ENCODE measurements at places on chromosomes 4 and X.

DNA sequence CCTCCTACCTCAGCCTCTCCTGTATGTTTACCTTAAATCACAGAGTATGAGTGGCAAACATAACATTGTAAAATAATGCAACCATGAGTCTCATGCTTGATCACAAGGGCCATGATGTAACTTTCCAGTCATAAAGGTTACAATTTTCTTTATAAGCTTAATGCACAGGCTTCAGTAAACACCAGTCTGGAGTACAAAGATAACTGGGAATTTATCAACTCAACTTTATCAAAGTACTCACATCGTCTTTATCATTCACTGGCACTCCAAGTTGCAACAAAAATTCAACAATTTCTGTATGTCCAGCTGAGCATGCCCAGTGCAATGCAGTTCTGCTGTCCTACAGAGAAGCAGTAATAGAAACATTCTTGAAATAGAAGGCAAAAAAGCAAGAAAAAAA is 2.8 kb downstream of the PSMD10 start:
- DNase-seq: no peak

DNA sequence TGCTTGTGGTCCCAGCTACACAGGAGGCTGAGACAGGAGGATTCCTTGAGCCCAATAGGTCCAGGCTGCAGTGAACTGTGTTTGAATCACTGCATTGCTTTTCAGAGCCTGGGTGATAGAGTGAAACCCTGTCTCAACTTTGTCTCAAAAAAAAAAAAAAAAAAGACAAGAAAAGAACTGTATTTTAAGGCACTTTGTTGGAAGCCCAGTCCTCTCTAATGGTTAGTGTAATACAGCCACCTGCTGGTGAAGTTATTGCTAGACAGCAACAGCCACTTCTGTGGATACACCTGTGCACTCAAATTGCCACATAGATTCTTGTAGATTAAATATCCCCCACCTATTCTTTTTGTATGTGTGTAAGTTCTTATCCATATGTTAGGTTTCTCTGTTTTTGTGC is 10.1 kb upstream of the FGG start:
- DNase-seq: no peak

GRCh38 chr4:135277980-135278315 is 1076.4 kb upstream of the PABPC4L start:
- no peak for DNase-seq

DNA sequence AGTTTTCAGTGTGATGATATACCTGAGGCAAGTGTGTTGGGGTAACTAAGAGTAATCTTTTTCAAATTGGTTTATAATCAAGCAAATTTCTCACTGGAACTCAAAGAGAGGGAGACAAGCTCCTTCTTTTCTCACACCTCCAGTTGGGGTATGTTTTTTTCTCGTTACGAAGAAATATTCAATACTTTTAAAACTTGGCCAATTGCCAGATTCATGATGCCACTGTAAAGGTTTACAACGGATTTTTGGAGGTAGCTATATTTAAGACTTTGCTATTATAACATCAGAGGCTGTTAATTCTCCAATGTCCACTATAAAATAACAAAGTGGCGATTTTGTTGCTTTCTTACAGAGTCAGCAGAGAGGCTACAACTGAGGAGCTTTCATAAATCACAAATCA is 49.2 kb upstream of the ATP8A1 start:
- no peak for DNase-seq

GRCh38 chr4:94537921-94538628 is 86.3 kb downstream of the PDLIM5 start:
- no peak for DNase-seq

DNA sequence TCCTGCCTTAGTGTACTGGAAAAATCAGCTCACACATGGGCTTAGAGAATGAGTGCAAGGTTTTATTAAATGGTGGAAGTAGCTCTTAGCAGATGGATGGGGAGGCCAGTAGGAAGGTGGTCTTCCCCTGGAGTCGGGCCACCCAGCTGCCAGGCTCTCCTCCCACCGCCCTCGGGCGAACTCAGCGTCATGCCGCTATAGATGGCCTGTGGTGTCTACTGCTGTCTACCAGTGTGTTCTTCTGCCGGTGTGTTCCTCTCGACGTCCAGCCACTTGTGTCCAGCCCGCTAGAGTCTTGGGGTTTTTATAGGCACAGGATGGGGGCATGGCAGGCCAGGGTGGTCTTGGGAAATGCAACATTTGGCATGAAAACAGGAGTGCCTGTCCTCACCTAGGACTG is 198.7 kb upstream of the NDST3 start:
- DNase-seq: no peak

DNA sequence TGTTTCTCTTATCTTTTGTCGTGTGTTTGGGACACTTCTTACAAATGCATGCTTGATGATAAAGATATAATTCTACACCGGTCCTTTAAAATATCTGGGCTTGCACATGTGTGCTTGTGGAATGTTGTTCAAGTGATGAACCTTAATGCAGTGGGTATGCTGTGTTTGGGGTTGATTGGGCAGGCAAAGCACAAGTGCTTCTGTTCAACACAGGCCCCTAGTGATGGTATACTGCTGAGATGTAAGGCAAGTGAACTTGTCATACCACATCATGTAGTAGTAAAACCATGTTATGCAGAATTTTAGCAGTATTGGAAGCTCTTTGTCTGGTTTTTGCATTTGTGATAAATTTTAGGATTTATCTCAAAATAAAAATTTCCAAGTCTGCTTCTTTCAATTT is 23.9 kb downstream of the TBC1D19 start:
- no peak for DNase-seq

GRCh38 chr4:181078196-181078595 is 1165.0 kb upstream of the TENM3 start:
- DNase-seq: no peak

DNA sequence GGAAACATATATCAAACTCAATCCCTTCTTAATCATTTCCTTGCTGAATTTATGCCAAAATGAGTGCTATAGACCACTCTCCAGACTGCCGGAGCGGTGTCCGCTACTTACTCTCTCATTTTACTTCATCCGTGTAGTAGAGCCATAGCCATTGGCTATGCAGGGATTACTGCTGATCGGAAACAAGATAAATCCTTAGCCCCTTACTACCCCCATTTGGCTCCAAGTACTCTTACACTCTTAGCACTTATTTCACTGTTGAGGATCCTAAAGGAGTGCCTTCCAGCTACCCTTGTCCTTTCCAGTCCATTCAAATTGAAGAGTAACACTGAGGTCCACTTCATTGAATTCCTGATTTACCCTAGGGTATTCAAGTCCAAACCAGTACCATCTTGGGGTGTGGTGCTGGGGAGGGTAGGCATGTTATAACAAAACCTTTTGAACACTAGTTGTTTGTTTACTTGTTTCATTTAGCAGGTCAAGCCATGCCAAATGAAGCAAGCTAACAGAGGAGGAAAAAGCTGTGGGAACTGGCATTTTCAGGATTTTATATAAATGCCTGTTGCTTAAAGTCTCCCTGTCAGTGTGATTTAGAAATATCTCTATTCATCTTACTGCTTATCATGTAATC is 715.1 kb downstream of the FSTL5 start:
- no peak for DNase-seq

DNA sequence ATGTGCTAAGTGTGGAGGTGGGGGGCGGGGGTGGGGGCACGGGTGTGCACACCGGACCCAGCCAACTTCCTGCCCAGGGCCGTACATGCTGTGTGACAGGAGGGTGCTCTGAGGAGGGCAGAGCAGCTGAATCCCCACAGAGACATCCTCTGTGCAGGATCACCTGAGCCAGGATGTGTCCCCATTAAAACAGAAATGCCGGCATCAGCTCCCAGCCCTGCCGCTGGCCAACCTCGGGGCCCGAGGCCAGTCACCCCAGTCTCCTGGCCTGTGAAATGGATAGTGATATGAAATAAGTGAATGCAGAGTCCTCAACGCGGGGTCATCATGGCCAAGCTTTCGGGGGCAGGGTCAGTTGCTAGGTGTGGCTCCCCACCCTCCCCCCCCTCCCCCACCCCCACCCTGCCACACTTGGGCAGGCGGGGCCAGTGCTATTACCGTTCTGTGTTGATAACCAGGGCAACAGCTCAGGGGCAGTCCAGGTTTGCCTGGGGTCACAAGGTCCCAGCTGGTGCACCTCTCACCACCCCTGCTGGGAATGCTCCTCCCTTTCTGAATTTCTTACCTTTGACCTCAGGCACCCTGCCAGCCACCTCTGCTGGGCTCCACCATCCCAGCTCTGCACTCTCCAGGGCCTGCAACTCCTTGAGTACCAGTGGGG is 227.2 kb upstream of the PSAPL1 start:
- DNase-seq: no peak

- DNase-seq: no peak
Observed at GRCh38 chr4:168907119-168907698, 102.8 kb downstream of the CBR4 start.

- DNase-seq: no peak
Observed at GRCh38 chr4:87068583-87069021, 133.8 kb downstream of the AFF1 start.

- DNase-seq: peak; percentile 16
Observed at GRCh38 chrX:154541896-154542722, 4.5 kb downstream of the G6PD start.

- no peak for DNase-seq
Observed at GRCh38 chr4:174554231-174554728, 32.0 kb upstream of the HPGD start.

GRCh38 chr4:158129694-158130093 is 43.1 kb downstream of the GASK1B start:
- DNase-seq: no peak

DNA sequence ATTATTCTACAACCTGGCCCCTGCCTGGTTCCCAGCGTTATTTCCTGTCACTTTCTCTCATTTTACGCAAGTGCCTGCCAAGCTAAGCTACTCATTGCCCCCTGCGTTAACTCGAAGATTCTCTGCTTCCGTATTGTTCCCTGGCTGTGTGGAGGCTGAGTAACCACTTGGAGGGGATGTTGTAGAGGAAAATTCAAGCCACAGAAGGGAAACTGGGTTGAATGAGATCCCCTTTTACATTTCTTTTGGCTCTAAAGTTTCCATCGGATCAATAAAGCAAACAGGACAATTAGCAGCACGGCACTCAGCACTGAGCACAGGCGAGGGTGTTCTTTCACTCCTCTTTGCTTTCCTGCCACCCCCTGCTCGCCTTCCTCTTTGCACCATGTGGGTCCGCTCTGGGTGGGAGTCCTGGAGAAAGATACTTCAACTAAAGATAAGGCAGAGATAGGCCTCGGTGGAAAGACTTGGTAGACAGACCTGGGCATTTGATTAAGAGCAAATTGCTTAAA is 4.2 kb upstream of the TMSB4X start:
- DNase-seq: no peak

DNA sequence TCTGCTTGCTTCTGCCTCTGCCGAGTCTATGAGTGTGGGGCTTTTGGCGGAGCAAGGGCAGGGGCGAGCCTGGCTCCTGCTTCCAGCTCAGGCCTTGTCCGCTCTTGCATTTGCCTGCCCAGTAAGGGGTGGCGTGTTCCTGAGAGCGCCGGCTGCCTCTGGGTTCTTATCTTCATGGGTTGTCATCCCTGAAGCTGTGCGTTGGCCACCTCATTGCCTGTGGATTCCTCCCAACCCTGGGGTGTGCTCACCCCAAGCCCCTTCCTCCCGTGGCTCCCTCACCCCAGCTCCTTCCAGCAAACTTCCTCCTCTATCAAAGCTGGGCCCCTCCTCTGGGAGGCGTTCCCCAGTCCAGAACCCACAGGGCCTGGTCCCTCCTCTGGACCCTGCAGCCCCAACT is 17.5 kb downstream of the SH3BP2 start:
- DNase-seq: no peak

- DNase-seq: no peak
Observed at GRCh38 chrX:147763131-147763530, 148.6 kb upstream of the FMR1 start.

GRCh38 chr4:51932261-51932660 is 87.9 kb downstream of the LRRC66 start:
- DNase-seq: no peak

DNA sequence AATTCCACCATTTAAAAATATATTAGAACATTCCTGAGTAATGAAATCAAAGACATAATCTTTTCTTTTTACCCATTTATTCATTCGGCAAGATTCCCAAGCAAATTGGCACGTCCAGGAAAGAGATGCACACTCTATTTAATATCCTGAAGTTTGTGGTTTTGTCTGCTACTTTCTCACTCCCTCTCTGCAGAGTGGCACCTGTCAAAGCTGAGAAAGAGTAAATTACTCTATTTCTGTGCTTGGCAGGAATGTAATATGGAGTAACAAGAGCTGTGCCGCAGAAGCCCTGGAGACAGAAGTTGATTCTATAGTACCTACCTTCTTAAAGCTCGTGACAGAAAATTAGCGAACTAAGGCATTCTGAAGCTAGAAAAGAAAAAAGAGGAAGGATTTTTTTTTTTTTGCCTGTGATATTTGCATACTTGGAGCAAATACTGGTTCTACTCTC is 5.5 kb downstream of the GSTCD start:
- DNase-seq: no peak

GRCh38 chr4:45692131-45692735 is 431.6 kb downstream of the GABRG1 start:
- DNase-seq: no peak

GRCh38 chrX:109270580-109271484 is 211.1 kb downstream of the GUCY2F start:
- DNase-seq: no peak

DNA sequence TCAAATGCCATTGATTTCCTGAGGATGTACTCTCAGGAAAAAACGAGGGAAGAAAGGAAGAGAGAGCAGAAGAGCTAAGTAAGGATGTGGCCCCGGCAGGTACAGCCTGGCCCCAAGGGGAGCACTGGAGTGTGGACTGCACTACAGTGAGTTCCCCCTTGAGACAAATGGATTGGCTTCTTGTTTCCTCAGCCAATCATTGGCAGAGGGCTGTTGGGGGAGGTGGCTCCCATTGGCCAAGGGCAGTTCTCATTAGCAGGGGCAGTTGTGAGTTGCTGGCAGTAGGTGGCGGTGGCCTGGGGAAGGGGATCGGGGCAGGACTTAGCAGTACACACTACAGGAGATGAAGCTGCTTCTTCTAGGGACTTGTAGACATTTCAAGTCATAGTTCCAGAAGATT is 24.1 kb upstream of the OCIAD2 start:
- no peak for DNase-seq

DNA sequence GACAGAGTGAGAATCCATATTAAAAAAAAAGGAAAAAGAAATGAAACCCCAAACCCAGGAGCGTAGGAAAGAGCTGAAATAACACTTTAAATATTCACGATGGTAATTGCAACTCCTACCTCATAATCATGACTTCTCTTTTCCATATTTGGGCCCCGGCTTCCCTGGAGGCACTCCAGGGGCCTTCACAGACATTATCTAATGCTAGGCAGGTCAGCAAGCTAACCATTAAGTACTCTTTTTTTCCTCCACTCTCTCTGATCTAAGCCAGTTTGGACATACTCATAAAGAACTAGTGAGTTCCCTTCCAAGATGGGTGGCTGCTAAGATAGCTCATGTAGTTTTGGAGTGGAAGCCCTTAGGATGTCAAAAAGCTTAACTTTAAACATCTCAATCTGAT is 83.2 kb downstream of the SH3KBP1 start:
- no peak for DNase-seq

DNA sequence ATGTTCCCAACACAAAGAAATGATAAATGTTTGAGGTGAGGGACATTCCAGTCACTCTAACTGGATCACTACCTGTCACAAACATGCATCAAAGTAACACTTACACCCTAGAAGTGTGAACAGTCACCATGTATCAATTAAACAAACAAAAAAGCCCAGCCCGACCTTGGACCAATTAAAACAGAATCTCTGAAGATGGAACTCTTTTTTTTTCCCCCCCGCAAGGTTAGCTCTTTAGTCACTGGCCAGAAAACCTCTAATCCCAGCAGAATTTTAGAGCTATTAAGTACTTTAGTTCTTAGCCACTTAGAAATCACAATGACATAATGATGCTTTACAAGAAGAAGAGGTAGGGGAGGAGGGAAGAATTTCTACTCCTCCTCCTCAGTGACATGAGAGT is 154.5 kb downstream of the PALLD start:
- DNase-seq: no peak

GRCh38 chrX:11241720-11242119 is 51.5 kb upstream of the AMELX start:
- no peak for DNase-seq

Measured in posterior cingulate gyrus (tissue), 11 donors.